ENCODE measurements at places on chromosomes 11 and 22. TPM values are rescaled to one million over a fixed set of nuclear protein-coding genes. Genes with fewer than 3 reads are reported as not detected.

Gene OR8H1
- total RNA-seq: not detected

Gene C22orf31
- not detected for total RNA-seq

GRCh38 chr11:70191495-70192140, 11.5 kb upstream of the FADD start:
- peak; percentile 79 for DNase-seq
- no peaks in the 10 kb centered on the region for H3K27me3 ChIP-seq
- H3K4me1 ChIP-seq: no peaks in the 10 kb centered on the region
- H3K27ac ChIP-seq: no peak overlapping the region
- H3K4me3 ChIP-seq: no peak overlapping the region

- peaks cover 32% of the 10 kb centered on the region for H3K4me1 ChIP-seq
- DNase-seq: peak; percentile 85
- H3K27ac ChIP-seq: no peak overlapping the region
- H3K4me3 ChIP-seq: no peak overlapping the region
Measured at GRCh38 chr11:75384438-75385080, 14.8 kb upstream of the RPS3 start.

DNA sequence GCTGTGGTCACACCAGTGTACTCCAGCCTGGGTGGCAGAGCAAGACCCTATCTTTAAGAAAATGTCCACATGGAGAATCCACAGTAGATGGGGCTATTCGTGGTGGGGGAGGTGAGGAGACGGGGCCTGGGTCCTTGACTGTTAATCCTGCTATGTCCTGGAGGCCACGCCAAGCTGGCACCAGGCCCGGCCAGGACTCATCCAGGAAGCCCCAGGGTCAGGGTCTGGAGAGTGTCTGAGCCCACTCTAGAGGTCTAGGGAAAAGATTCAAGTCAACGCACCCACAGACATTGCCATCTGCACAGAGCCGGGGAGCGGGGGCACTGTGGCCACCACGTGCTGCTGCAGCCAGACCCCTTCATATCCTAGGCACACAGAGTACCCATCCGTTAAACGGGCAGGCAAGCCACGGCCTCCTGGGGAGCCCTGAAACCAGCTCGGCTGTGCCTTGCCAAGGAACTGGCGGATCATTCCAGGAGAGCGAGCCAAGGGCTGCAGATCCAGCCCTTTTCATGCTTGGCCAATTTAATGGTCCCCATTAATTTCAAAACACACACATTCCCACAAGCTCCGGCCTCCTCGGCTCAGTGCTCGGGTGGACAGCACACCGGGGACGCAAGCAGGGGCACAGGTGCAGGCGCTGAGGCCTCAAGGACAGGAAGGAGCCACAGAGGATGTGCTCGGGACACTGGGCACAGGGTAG, 24.7 kb downstream of the MACROD1 start:
- no peak overlapping the region for H3K4me3 ChIP-seq
- H3K4me1 ChIP-seq: no peaks in the 10 kb centered on the region
- no peak overlapping the region for H3K27ac ChIP-seq

GRCh38 chr11:70130636-70131035, 52.5 kb downstream of the ANO1 start:
- no peak overlapping the region for H3K27ac ChIP-seq
- no peaks in the 10 kb centered on the region for H3K4me1 ChIP-seq
- H3K27me3 ChIP-seq: no peaks in the 10 kb centered on the region
- no peak for DNase-seq
- no peak overlapping the region for H3K4me3 ChIP-seq

DNA sequence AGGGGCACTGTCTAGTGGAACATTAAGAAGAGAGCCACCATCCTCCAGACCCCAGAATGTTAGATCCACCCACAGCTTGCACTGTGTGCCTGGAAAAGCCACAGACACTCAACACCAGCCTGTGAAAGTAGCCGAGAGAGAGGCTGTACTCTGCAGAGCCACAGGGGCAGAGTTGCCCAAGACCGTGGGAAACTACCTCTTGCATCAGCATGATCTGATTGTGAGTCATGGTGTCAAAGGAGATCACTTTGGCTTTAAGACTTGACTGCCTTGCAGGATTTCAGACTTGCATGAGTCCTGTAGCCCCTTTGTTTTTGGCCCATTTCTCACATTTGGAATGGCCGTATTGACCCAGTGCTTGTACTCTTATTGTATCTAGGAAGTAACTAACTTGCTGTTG, 115.9 kb upstream of the CCDC179 start:
- H3K4me1 ChIP-seq: no peaks in the 10 kb centered on the region
- H3K27ac ChIP-seq: no peak overlapping the region
- no peaks in the 10 kb centered on the region for H3K36me3 ChIP-seq
- H3K4me3 ChIP-seq: no peak overlapping the region
- H3K27me3 ChIP-seq: no peaks in the 10 kb centered on the region
- no peak for DNase-seq

DNA sequence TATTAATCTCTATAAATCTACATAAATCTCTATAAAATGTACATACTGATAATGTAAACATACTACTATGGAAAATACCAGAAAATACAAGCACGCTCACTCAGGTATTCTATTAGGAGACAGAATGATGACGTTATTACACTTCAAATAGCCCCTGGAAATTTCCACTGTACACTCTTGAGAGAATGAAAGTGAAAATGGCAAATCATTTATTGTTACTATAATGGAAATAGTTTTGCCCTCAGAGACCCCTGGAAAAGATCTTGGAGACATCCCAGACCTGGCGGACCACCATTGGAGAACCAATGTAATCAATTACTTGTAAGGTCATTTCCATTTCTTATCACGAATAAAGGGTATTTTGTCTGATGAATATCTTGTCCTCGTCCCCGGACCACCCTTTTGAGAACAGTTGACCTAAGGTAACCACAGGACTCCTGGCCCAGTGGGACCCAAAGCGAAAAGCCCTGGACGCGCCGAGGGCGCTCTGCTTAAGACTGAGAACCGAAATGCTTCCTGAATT, 509 bp upstream of the PRRG4 start:
- peaks cover 13% of the 10 kb centered on the region for H3K27me3 ChIP-seq
- peaks cover 12% of the 10 kb centered on the region for H3K4me1 ChIP-seq
- H3K4me3 ChIP-seq: peak overlapping the region; percentile 63
- peak overlapping the region; percentile 93 for H3K27ac ChIP-seq
- no peak for DNase-seq
- H3K36me3 ChIP-seq: no peaks in the 10 kb centered on the region

DNA sequence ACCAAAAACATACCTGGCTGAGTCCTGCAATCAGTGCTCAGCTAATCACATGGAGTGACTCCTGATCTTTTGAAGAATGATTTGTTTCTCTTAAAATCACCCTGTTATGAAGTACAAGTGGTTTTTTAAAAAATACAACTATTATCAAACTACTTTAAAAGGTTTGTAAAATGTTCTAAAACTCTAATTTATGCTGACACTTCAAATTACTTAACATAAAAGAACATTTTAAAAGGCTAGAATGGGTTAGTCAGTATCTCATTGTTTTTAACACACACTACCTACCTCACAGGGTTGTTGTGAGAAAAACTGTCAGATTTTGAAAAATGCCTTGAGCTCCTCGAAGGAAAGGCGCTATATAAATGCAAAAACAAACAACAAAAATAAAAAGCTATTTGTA, 33.2 kb downstream of the KMT5B start:
- no peak overlapping the region for H3K27ac ChIP-seq
- no peaks in the 10 kb centered on the region for H3K4me1 ChIP-seq
- DNase-seq: no peak
- H3K36me3 ChIP-seq: no peaks in the 10 kb centered on the region
- H3K4me3 ChIP-seq: no peak overlapping the region

- H3K27me3 ChIP-seq: no peaks in the 10 kb centered on the region
- no peak overlapping the region for H3K4me3 ChIP-seq
- peak; percentile 46 for DNase-seq
- H3K4me1 ChIP-seq: no peaks in the 10 kb centered on the region
Measured at GRCh38 chr11:59216641-59217564, 4.2 kb upstream of the MPEG1 start.

GRCh38 chr11:67466367-67466766, 2.7 kb downstream of the TMEM134 start:
- H3K27me3 ChIP-seq: no peaks in the 10 kb centered on the region
- DNase-seq: no peak
- H3K4me3 ChIP-seq: no peak overlapping the region
- no peak overlapping the region for H3K27ac ChIP-seq

GRCh38 chr11:68430384-68430783, 30.2 kb upstream of the PPP6R3 start:
- no peaks in the 10 kb centered on the region for H3K27me3 ChIP-seq

- H3K27me3 ChIP-seq: no peaks in the 10 kb centered on the region
- H3K36me3 ChIP-seq: no peaks in the 10 kb centered on the region
- no peak overlapping the region for H3K27ac ChIP-seq
- H3K4me1 ChIP-seq: peaks cover 42% of the 10 kb centered on the region
- no peak overlapping the region for H3K4me3 ChIP-seq
- DNase-seq: no peak
Measured at GRCh38 chr22:44707752-44708151, 5.7 kb downstream of the PRR5 start.

DNA sequence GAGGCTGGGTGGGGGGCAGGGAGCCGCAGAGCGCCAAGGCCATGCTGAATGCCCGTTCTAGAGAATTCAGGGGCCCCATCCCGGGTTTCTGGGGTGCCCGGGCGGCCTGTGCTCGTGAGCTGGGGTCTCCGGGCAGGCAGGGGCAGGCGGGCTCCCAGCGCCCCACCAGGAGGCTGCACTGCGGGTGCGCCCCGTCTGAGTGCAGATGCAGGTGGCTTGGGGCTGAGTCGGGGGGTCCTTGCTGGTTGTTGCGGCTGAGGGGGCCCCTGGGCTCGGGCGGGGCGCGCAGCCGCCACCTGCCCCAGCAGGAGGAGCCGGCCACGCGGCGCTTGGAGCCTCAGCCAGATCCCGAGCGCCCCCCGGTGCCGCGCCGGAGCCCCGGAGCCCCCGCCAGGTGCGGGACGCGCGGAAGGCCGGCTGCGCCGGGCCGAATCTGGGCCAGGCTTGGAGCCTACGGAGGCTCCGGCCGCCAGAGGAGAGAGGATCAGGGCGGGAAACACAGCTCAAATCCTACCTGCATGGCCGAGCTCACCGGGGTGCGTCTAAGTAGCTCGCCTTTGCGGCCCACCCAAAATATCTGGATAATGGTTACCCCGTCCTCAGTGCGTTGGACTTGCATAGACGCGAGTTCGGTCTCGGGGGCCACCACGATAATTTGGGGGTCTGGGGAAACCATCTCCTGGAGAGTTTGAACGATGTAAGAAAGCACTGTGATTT, 590 bp upstream of the IGF2 start:
- H3K27me3 ChIP-seq: peaks cover 99% of the 10 kb centered on the region
- DNase-seq: no peak
- H3K4me1 ChIP-seq: no peaks in the 10 kb centered on the region
- no peaks in the 10 kb centered on the region for H3K36me3 ChIP-seq
- no peak overlapping the region for H3K4me3 ChIP-seq

DNA sequence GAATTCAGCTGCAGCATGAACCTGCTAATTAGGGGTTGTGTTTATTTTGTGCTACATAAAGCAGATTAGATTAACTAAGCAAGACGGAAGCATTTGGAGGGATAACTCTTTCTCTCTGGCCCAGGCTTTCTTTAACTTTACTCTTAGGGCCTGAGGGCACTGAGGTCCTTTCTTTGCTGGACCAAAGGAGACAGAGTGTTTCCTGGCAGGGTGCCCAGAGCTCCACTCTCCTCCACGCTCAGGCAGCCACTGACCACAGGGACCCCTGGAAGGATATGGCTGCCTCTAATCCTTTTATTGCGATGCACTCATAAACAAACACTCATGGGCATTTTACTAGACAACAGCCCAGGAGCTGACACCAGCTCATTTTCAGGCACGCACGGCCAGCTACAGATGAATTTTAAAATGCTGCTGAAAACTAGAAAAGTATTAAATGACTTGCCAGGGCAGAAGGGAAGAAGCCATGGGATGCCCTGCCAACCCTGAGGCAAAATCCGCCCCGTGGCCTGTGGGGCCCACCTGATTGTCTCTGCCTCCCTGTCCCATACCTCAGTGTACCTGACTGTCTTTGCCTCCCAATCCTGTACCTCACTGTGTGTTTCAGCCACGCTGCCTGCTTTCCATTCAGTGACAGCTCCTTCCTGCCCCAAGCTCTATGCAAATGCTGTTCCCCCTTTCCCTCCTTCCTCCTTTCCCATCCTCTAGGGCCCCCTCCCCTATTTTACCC, 192.6 kb upstream of the NAV2 start:
- no peaks in the 10 kb centered on the region for H3K36me3 ChIP-seq
- peaks cover 4% of the 10 kb centered on the region for H3K27me3 ChIP-seq
- no peaks in the 10 kb centered on the region for H3K4me1 ChIP-seq
